ENCODE measurements at places on chromosomes 3 and 15. TPM values are rescaled to one million over a fixed set of nuclear protein-coding genes. Genes with fewer than 3 reads are reported as not detected.

HRG gene
- total RNA-seq, result not detected

MINAR1 gene
- 1.1 TPM for total RNA-seq

- H3K4me3 ChIP-seq, result no peak overlapping the region
- H3K36me3 ChIP-seq, result no peaks in the 10 kb centered on the region
- DNase-seq, result no peak
- no peak overlapping the region for H3K27ac ChIP-seq
- peaks cover 12% of the 10 kb centered on the region for H3K4me1 ChIP-seq
These were observed 96.3 kb upstream of the HERC1 start for GRCh38 chr15:63930034-63930433.

DNA sequence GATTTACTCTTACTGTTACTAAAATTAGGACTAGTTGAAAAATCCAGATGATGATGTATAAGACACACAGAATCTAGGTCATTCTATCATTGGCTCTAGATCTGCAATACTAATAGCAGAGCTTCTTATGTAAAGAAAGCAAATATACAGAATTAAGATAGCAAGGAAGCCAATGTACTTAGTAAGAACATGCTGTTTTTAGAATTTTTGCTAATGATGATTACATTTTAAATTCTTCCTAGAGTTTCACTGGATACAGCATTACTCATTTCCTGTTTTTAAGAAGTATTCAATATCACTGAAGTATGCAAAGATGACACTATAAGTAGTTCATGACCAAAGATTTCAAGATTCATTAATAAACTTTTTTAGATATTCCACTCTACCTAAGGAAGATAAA lies 60.7 kb downstream of the CFAP20DC start:
- H3K36me3 ChIP-seq, result no peaks in the 10 kb centered on the region
- H3K4me1 ChIP-seq, result no peaks in the 10 kb centered on the region
- no peaks in the 10 kb centered on the region for H3K27me3 ChIP-seq
- H3K4me3 ChIP-seq, result no peak overlapping the region

DNA sequence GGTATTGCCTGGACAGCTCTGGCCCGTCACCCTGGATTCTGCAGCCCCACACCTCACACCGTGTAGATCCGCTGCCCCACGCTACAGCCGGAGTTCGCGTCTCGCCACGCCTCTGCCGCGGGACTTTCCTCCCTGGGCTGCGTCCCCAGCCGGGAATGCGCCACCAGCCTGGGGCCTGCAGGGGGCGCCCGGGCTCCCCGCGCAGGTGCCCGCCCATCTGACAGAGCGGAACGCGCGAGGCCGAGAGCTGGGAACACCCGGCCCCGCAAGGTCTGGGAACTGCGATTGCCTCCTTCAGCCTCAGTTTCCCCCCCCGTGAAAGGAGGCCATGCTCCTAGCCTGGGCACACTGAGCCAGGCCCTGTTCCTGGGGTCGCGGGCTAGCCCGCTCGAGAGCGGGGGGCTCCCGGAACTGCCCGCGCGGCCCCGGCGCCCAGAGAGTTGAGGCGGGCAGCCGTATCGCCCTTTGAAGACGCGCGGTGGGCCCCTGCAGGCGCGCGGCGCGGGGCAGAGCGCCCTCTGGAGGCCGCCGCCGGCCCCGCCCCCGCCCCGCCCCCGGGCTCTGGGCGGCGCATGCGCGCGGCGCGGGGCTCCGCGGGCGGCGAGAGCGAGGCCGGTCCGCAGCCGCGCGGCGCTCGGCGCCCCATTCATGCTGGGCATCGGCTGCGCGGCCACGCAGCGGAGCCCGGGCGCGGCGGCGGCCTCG lies at the start of gene PLXNA1:
TSS of gene PLXNA1 (plus strand) at position 645 of the 705 bp plus-strand sequence. CDS start 5,479 bp downstream, outside the sequence.
- peak within 1 kb of the TSS; percentile 63 for H3K4me3 ChIP-seq
- no peaks in the 10 kb centered on the region for H3K36me3 ChIP-seq
- DNase-seq, result peak; percentile 18
- peak within 1 kb of the TSS; percentile 65 for H3K27ac ChIP-seq
- peaks cover 3% of the 10 kb centered on the region for H3K4me1 ChIP-seq
- H3K27me3 ChIP-seq, result no peaks in the 10 kb centered on the region

- no peak overlapping the region for H3K27ac ChIP-seq
- no peak overlapping the region for H3K4me3 ChIP-seq
- DNase-seq, result no peak
- H3K27me3 ChIP-seq, result no peaks in the 10 kb centered on the region
These were observed 105.8 kb downstream of the LSAMP start for GRCh38 chr3:116339441-116340028.
